ENCODE measurements at places on chromosomes 5 and 9.

- no peak for DNase-seq
Measured at GRCh38 chr5:142844866-142845265, 74.7 kb downstream of the ARHGAP26 start.

DNA sequence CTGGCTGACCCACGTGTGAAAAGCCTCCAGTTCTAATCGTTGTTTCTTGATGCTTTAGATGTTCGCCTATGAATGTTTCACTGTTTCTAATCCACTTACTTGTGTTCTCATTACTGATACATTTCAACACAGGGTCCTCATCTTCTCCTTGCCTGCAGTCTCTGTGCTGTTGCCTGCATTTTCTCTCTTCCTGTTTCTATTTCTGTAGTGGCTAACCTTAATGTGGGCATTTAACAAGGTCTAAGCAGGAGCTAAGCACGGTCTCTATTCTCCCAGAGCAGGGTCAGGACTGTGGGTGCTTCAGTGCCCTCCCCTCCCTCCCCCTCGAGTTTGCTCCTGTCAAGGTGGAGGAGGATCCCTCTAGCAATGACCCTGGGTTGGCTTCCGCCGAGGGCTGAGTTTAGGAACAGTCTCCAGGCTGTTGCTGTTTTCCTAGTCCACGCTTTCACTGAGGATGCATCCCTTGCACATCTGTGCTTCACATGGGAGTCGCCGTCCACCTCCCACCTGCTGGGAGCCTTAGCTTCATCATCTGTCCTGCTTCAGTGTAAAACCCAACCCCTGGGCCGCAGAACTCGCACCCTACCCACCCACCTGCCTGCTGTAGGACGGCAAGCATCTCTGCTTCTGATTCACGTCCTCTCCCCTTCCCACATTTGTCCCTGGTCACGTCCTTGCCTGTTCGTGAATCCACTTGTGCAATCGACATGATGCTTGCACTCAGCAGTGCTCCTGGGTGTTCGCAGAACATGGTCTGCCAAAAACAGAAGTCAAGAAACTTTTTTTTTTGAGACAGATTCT lies 2.4 kb upstream of the EXOC3 start:
- DNase-seq: no peak

- DNase-seq: no peak
Measured at GRCh38 chr9:132717326-132717945, 47.2 kb downstream of the GTF3C4 start.

DNA sequence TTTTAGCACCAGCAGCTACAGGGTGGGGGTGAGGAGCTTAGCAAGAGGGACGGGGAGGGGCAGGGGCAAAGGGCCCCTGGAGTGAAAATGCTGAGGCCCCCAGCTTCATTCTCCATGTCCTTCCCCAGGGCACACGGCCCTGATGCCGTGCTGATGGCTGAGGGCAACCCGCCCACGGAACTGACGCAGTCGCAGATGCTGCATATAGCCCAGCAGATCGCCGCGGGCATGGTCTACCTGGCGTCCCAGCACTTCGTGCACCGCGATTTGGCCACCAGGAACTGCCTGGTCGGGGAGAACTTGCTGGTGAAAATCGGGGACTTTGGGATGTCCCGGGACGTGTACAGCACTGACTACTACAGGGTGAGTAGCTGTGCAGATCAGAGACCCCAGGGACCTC lies 285.6 kb downstream of the NTRK2 start:
- no peak for DNase-seq

- DNase-seq: no peak
Measured at GRCh38 chr5:59483971-59484472, 409.5 kb downstream of the PDE4D start.

DNA sequence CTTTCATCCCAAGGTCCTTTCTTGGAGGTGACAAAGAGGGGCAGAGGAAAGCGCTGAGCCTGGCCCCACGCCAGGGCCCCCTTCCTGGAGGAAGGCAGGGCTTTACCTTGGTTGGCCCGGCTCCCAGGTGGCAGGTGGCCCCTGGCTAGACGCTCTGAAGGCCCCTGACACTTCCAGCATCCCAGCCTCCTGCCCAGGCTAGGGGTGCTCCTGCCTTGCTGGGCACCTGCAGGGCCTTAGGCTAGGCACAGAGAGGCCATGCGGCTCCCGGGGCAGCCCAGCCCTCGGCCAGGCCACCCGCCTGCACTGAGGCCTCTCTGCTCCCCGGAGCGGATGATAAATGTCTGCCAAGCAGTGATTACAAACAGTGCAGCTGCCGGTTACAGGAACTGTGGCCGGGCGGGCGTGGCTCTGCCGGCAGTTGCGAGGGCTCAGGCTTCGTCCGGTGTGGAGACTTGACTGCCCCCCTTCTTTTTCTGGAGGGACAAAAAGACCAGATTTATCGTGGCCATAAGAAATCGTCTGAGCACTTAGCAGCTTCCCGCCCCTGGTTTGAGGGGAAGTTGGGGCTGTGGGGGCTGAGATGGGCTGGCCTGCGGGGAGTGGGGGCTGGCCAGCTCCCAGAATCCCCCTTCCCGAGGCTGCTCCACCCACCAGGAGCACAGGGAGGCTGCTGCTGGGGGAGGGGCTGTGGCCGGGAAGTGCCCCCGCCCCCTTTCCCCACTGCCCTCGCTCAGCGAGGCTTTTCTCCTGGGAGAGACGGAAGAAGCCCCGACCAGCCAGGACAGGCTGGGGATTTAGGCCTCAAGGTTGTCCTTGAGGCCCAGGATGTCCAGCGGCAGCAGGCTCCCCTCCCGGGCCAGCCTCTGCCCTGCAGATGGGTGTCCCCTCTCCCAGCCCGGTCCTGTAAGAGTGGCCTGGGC lies 31.6 kb upstream of the UBAC1 start:
- peak; percentile 73 for DNase-seq

- no peak for DNase-seq
Measured at GRCh38 chr9:71781391-71781790, 13.1 kb upstream of the CEMIP2 start.

DNA sequence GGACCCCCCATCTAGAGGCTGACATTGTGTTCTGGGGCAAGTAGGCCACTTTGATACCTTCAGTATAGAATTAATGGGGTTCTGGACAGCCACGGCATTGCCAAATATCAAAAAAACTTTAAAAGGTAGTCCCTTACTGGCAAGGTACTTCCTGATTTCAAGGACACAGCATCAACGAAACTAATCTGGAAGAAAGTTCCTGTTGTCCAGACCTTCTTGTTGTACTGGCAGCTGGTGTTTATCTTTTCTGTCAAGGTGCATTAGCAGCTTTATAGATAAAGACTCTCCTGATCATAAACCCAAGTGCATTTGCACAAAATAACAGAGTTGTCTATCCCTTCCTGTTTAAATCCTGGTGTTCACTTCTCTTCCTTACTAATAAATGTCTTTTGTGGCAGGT lies 23.7 kb upstream of the GOLGA1 start:
- no peak for DNase-seq

DNA sequence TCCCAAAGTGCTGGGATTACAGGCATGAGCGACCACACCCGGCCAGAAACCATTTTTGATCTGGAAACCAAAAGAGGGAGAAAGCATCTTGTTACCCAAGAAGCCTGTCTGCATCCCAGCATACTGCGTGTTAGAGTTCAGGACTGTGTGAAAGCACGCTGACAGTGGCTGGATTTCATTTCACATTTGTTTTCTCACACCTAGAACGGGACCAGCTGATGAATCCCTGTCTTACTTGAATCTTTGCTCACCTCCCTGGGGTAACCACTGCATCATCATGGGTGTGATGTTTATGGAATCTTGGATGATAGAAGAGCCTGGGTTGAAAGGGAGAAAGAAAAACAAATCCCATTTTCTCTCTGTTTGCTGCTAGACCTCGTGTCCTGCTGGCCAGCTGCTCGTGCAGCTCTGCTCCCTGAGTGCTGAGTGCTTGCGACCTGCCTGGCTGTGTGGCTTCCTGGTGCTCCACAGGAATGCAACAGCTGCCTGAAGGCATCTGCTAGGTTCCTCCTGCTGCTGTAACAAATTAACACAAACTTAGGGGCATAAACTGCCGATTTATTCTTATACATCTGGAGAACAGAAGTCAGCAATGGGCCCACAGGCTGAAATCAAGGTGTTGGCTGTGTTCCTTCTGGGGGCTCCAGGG lies 378.3 kb upstream of the DAP start:
- no peak for DNase-seq

GRCh38 chr9:15352306-15352705 lies 45.3 kb upstream of the TTC39B start:
- no peak for DNase-seq

DNA sequence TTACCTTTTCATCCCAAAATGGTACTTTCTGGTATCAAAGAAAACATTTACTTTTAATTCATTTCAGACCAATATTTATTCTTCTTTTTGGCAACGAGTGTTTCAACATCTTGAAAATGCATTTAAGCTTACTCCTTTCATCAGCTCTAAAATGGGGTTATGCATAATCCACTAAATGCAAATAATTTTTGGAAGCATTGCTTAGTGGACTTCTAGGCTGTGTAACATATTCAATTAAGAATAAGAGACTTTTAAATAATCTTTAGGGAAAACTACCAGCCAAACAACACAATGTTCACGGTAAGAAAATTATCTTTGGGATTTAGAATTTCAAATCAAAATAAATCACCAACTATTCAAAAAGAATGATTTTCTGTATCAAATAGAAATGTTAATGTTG lies 118.2 kb downstream of the ADAMTS6 start:
- no peak for DNase-seq

DNA sequence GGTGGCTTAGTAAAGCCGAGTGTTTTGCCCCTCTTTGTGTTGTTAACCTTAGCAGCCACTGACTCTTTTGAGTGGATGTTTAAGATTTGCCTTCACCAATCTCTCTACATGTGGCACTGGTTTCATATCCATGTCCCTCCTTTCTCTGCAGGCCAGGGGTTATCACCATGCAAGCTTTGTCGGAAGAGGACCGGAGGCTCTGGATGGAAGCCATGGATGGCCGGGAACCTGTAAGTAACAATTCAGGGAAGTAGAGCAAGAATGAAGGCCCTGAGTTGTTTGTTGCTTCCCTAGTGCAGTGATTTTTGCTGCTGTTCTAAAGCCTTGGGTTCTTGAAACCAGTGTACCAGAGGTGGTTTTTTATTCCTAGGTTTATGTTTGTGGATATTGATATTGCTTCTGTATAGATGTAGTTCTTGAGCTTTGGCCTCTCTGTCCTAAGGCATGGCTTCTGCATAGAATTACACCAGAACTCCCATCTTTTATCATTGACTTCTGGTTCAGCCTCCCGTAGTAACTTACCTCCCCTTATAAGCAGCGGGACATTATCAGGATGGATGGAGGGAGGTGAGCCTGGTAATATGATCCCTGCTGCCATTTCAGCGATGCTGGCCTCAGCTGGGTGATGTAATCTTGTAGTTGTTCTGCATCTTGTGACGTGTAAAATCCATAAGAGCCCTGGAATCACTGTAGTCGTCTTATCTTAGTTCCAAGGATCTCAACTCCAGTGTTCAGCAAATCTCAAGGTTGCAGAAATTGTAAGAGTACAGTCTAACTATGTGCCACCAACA lies 161.9 kb downstream of the ARHGAP26 start:
- no peak for DNase-seq

DNA sequence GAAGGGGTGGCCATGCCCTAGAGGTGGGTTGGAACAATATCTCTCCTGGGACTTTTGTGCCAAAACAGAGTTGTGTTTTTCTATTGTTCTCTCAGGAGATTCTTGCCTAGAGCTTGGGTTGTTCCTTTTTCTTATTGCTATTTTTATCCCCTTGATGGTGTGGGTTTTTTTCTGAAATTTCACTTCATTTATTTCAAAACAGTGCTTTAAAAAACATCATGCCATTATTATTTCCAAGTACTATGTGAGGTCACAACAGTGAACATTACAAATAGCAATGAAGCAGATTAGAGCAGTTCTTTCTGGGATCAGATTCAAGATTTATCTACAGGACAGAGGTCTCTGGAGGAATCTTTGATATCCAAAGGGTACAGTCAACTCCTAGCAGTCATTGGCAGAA lies 76.6 kb downstream of the ACTBL2 start:
- DNase-seq: no peak

DNA sequence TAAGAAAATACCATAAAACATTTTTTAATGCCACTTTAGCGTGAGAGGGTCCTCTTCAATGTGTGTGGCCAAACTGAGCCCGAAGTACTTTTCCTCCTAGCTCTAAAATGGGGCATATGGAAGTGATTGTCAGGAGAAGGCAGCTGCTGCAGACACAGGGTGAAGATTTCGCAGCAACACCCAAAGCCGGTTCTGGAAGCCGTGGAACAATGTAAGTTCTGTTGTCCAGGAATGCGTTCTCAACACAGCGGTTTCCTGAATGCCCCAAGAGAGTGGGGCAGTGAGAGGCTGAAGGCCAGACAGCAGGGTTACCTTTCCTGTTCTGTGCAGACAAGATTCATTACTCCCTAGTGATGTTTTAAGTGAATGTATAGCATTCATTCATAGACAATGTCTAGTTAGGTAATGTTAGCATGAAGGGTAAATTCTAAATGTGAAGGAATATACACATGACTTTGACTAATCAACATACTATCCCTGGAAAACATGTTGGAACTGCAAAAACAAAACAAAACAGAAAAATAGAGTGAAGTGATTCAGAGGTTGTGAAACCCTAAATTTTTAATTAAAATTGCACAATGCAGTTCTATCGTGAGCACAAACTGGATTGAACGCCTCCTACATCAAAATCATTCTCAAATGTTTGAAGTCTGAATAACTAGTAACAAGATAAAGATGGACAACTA lies 197.0 kb upstream of the SEMA6A start:
- DNase-seq: no peak

DNA sequence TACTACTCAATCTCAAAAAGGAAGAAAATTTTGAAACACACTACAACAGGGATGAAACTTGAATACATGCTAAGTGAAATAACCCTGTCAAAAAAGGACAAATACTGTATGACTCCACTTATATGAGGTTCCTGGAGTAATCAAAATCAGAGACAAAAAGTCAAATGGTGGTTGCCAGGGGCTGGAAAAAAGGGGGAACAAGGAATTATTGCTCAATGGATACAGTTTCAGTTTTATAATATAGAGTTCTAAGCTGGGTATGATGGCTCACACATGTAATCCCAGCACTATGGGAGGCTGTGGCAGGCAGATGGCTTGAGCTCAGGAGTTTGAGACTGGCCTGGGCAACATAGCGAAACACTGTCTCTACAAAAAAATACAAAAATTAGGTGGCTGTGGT lies 29.0 kb downstream of the ETF1 start:
- DNase-seq: no peak

DNA sequence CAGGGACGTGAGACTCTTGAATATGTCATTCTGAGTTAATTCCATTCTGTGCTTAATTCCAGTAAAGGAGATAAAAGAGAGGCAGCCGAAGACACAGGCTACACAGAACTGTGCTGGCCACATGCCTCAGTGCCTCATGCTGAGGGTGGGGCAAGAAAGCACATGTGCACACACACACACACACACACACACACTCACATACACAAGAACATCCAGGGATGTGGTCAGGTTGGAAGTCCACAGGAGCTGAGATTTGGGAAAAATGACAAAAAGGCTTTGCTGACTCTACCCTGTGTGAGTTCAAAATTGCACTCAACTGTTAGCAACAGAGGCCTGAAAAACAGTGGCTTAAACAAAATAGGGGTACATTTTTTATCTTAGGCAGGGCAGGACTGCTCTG lies 40.5 kb downstream of the ALG2 start:
- DNase-seq: no peak
